H1 (cell line): ENCODE measurements at places on chromosomes 2 and 18.

GRCh38 chr2:221088506-221088905 is 483.6 kb downstream of the EPHA4 start:
- DNase-seq: no peak

GRCh38 chr2:183998041-183998796 is 600.1 kb upstream of the ZNF804A start:
- no peak for DNase-seq

DNA sequence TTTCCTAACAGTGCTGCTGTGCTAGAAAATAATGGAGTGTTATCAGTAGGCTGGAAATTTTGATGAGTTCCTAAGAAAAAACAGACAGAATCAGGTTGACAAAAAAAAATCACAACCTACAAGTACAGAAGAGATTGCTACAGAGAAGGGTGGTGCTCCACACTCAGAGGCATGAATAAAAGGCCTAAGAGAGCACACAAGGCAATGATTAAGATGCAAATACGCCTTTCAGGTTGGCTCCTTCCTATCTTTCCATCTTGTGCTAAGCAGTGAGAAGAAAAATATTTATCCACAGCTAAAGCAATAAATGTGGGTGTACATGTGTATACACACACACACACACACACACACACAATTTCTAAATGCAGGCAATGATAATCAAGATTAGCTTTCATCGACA is 130.6 kb upstream of the UBE2E3 start:
- DNase-seq: no peak

GRCh38 chr2:37375741-37376288 is 31.4 kb downstream of the QPCT start:
- peak; percentile 30 for DNase-seq

DNA sequence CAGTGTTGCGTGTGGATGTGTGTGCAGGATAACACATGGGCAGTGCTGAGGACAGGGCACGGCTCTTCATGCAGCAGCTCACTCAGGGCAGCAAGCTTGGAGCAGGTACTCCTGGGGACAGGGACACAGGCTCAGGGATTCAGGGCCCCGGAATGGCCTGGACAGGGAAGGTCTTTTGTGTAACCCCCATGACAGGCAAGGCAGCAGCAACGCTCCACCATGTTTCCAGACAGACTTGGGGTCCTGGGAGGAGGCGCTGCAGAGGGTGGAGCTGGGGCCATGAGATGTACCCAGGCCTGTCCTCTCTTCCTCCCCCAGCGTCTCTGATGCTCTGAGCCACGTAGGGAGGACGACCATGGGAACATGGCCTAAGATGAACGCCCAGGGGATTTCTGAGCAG is 58.3 kb downstream of the ADNP2 start:
- no peak for DNase-seq

DNA sequence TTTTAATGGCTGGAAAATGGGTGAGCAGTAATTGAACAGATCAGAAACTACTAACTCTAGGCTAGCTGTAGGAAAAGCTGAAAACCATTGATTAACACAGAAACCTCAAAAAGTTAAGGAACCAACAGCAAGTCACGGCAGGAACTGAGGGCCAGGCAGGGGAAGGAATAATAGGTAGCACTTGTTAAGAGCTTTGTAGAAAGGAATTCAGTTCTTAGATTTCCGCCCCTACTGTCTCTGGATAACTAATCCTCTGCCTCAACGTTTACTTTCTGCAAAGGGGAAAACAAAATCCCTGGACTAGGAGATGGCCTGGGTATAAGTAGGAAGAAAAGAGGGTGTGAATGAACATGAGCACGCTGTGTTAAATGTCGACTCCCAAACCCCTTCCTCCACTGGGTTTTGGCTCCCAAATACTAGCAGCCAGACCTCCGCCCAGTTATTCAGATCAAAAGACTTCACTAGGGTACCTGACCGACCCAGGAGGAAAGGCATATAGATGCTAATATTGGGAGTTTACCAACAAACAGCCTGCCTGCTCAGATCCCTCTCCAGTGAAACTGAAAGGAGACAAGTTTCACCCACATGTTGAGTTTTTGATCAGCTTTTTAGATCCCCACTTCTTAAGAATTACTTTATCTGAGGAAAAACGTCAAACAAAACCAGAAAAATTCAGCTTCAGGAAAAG is 12.4 kb downstream of the SMAD2 start:
- no peak for DNase-seq

DNA sequence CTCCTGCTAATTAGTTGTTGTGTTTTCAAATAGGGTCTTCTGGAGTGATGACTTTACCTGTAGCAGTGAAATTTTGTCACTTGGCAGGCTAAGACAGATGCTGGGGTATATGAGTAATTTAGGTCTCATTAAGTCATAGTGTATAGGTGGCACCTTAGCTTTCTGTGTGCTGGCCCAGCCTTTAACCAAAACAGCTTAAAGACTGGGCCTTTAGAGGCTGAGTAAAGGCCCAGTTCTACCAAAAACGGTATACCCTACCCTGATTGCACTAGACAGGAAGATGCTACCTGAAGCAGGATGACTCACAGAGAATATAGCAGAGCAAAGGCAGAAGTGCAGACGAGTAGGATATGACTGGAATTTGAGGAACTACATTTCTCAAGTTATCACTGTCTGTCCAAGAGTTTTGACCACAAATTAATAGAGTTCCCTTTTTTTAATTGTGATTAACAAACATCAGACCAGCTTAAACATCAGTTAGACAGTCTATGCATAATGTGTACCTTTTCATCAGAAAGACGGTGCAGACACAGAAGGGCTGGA is 337.9 kb upstream of the SALL3 start:
- DNase-seq: no peak

DNA sequence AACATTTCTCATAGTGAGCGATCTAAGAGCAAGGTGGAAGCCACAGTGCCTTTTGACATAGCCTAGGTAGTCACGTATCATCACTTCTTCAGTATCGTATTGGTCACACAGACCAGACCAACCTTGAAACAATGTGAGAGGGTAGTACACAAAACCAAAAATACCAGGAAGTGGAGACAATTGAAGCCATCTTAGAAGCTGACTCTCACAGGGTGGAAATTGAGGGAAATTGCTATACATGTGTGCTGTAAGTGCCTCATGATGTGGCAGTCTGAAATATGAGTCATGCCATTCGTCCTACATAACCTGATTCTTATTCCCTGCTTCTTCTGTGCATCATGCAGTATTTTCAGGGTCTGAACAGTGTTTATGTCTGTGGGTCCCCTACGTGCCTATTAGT is 62.3 kb upstream of the STON1 start:
- no peak for DNase-seq

- DNase-seq: no peak
These were observed 753.6 kb upstream of the TMEFF2 start for GRCh38 chr2:192948316-192948715.

- DNase-seq: no peak
These were observed 267.5 kb downstream of the PIK3C3 start for GRCh38 chr18:42222557-42222956.

GRCh38 chr18:56233595-56233994 is 404.8 kb downstream of the TXNL1 start:
- no peak for DNase-seq

DNA sequence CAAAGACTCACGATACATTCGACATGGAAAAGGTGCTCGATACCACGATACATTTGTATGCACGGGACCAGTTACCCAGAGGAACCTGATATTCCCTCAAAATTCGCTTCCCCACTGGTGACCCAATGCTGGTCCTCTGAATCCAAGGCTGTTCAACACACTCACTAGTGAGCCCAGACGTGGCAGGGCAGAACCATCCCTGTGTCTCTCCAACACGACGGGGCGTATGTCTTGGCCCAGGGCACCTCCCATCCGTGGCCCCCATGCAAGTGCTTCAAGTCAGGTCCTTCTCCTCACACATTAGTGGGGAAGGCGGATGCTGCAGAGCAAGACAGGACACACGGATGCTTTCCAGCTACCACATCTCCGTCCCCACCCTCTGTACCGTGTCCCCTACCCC is 6.1 kb downstream of the CRACDL start:
- no peak for DNase-seq

GRCh38 chr2:105388971-105389381 is 9.9 kb downstream of the FHL2 start:
- no peak for DNase-seq

- DNase-seq: no peak
These were observed 312.8 kb upstream of the FANCL start for GRCh38 chr2:58553937-58554336.

- no peak for DNase-seq
These were observed 29.7 kb downstream of the ZC3H6 start for GRCh38 chr2:112305132-112305531.

DNA sequence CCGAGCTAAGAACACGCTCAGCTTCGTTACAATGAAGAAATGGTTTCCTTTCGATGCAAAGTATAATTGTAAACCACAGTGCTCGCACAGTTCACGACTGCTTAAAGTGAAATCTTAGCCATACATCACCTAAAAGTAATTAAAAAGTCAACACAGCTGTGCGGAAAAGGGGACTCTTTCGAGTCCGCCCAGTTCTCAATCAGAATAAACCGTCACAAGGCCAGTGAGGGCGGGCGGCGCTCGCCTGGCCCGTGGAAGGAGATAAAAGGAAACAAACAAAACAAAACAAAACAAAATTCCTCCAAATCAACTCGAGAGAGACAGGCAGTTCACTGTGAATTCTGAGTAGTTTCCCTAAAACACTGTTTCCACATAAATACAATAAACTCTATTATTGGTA is 200.9 kb downstream of the TWIST2 start:
- no peak for DNase-seq

GRCh38 chr2:24461685-24462084 is 29.4 kb upstream of the NCOA1 start:
- DNase-seq: no peak

DNA sequence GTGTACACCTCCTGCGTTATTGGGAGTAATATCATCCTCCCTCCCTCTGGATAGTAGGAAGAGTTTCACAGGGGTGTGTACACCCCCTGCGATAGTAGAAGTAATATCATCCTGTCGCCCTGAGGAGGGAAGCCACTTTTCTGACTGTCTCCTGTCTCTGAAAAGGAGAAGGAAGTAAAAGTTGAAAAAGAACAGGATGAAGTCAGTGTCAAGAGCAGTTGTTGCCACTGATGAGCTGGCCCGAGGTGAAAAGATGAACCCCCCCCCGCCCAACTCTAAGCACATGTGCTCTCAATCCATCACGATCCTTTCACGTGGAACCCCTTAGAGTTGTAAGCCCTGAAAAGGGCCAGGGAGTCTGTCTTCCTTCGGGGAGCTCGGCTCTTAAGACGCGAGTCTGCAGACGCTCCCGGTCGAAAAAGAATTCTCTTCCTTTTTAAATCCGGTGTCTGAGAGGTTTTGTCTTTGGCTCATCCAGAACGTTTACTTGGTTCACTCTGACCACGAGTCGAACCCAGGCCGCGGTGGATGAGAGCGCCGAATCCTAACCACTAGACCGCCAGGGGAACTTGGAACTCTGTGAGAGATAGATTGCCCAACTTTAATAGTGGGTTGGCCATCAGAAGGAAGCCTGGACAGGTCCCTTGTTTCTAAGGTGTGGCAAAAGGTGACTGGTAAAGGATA is 22.4 kb upstream of the NAGK start:
- no peak for DNase-seq

DNA sequence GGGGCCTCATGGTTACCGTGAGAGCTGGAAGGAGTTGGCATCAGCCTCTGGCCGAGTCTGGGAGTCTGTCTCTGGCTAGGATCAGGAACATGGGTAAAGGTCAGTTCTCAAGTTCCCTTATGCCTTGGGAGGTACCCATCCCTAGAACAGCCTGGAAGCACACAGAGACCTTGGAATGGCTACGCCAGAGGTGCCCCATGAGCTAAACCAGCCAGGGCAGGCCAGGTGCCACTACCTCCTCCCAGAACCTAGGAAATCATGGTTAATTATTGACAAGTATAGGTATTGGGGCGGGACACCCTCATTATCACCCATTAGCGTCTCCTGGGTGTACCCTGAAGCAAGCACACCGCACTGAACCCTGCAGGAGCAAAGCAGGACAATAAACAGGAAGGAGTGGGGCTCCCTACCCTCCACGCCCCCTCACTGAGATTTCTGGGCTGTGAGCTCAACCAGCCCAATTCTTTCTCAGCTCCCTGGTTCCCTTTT is 3.0 kb upstream of the ASPRV1 start:
- no peak for DNase-seq

- no peak for DNase-seq
These were observed 67.2 kb upstream of the SP5 start for GRCh38 chr2:170647741-170648436.

GRCh38 chr2:29097569-29097968 is 17.6 kb upstream of the CLIP4 start:
- no peak for DNase-seq

GRCh38 chr2:229257985-229258384 is 13.1 kb downstream of the PID1 start:
- no peak for DNase-seq

DNA sequence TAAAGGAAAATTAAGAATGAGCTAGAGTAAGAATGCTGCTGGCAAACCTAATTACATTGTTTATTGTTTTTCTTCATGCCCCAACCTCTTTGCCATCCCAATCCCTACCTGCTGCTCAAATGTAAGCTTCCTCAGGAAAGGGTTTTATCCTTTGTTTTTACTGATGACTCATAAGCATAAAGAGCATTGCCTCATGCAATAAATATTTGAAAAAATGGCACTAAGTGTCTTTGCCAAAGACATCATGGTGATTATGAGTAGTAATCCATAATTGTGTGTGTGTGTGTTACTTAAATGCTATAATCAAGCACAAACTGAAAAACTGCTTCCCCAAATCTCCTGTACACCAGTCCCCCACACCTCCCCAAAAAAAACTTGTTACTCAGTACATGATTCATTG is 53.4 kb downstream of the DNER start:
- DNase-seq: no peak

GRCh38 chr2:70673041-70673647 is 94.9 kb downstream of the ADD2 start:
- no peak for DNase-seq

DNA sequence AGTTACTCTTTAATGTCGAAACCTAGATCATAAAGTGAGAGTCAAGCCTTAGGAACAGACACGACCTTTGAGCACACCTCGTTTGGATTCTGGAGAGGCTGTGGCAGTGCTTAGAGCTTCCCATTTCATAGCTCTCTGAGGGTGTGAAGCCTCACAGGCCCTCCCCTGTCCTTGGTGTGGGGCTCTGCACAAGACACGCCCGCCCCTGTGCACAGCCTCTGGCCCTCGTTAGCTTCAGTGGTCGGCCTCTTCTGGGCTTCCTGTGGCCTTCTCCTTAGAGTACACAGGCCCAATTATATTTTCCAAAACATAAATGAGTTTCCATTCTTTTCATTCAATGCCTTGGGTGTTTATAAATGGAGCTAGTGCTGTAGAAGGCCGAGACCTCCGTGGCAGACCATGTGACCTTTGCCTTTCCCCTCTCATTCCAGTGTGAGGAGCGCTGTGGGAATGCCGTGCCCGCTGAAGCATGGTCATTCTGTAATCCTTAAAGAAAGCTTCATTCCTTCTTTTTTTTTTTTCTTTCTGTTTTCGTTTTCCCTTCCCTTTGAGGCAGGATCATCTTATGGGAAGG is 208.6 kb downstream of the DCDC2C start:
- no peak for DNase-seq

DNA sequence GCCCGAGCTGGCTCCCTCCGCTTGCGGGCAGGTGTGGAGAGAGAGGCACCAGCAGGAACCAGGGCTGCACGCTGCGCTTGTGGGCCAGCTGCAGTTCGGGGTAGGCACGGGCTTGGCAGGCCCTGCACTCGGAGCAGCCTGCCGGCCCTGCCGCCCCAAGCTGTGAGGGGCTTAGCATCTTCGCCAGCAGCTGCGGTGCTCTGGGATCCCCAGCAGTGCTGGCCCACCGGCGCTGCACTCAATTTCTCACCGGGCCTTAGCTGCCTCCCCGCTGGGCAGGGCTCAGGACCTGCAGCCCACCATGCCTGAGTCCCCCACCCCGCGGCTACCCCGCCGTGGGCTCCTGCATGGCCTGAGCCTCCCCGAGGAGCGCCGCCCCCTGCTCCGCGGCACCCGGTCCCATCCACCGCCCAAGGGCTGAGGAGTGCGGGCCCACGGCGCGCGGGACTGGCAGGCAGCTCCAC is 434.4 kb upstream of the RGPD4 start:
- no peak for DNase-seq
